ENCODE measurements at places on chromosomes 2 and 18.

DNA sequence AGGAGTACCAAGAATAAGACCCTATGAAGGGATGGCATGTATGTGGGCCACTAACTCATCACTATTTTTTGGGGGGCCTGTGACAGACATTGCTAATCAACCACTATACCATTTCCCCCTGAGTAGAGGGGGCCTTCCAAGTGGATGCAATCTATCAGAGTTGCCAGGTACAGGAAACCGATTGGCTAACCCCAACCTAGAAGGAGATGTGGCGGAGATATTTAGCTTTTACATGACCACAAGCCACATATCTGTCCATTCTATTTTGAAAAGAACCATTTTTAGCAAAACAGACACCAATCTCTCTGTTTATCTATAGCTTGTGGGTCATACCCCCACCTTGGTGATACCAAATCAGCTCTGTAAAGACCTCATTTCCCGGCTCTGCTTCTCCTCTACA is 51.0 kb downstream of the PAX8 start:
- DNase-seq = no peak

DNA sequence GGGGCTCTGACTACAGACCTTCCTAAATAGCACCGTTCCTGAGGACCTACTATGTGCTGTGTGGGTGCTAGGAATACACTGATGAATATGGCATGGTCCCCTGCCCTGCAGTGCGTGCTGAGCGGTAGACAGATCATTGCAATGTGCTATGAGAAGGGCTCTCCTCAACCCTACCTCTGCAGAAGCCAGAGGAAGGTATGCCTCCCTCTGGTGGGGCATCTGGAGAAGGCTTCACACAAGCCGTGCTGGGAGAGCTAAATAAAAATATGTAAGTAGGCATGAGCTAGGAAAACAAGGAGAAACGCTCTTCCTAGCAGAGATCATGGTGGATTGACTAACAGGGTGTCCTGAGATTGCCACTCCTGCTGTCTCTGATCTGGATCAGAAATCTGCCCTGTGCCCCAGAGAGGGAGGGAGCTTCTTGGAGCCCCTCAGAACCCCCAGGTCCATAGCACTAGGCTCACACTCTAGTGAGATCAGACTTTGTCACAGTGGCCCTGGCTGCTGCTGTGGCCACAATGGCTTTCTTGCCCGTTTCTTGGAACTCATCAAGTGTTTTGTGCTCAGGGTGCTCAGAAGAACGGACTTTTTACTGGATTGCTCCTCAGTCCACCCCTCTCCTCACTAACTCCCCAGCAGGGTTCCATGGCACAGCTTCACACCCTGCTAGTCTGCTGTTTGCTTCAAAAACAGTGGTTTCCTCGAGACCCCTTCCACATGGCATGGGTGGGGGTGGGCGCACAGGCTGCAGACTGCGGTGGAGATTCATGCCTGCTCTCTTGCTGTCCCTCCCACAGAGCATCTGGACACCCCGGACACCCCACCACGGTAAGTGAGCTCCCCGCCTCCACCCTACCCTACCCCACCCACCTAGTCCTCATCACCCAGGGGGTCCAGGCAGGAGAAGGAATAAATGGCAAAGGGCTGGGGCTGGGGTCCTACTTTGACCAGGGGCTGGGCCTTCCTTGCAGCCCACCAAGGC is 14.2 kb downstream of the SIGLEC15 start:
- DNase-seq = no peak

GRCh38 chr18:22829781-22830180 is 103.3 kb upstream of the RBBP8 start:
- no peak for DNase-seq

DNA sequence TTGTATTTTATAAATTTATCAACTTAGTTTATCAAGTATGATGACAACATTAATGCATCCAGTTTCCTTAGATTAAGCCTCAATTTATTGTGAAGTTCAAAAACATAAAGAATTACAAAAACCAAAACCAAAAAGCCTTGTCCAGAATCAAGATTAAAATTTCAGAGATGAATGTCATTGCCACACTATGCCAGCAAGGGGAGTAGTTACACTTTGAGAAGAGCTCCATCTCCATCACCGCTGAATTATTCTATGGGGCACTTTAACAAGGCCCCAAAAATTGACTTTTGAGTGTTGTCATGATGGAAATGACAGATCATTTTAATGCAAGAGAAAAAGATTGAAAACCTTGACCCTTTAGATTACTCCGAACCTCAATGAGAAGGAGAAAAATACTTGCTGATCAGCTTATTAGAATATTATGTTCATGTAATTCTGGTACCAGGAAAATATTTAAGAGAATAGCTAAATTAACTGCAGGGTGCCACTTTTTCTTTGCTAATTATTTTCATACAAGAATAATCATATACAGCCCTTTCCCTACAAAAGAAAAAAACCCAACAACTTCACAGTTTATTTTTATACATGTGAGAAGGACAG is 152.5 kb upstream of the AQP4 start:
- DNase-seq = no peak

DNA sequence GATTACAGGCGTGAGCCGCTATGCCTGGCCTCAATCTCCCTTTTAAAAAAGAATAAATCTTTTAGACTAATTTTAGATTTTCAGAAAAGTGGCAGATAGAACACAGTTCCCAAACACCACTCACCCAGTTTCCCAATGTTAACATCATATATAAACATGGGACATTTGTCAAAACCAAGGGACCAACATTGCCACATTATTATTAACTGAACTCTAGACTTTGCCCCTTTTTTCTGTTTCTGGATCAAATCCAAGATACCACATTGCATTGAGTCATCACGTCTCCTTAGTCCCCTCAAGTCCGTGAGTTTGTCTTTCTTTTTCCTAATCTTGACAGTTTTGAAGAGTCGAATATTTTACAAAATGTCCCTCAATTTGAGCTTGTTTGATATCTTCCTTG is 2.4 kb downstream of the C2orf42 start:
- DNase-seq = no peak

DNA sequence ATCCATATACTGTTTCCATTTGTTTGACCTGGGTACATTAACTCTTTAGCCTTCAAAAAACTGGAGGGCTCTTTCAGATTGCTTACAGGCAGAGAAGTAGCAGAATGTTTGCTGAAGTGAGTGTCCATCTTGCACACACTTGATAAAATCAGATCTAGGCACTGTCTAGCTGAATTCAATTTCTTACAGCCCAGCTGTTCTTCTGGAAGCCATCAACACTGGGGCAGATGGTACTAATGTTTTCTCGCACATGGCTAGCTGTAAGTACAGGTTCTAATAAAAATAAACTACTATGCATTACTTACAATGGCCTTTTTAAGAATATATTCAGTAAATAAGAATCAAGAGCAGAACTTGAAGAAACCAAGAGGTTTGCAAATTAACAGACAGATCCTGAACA is 175.9 kb downstream of the NBAS start:
- peak; percentile 53 for DNase-seq

- no peak for DNase-seq
Observed at GRCh38 chr2:234730066-234730640, 221.7 kb upstream of the SH3BP4 start.

DNA sequence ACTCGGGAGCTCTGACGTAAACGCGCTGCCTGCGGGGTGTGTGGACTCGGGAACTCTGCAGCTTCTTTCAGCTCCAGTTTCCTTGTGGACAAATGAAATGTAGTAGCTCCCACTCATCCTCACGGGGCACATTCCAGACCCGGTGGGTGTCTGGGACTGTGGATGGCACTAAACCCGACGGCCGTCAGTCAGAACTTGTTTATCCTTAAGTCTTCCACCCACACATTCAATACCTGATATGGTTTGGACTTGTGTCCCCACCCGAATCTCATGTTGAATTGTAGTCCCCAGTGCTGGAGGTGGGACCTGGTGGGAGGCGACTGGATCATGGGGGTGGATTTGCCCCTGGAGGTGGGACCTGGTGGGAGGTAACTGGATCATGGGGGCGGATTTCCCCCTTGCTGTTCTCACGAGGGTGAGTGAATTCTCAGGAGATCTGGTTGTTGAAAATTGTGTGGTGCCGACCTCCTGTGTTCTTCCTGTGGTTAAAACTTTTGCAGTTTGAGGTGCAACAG is 81.2 kb upstream of the SNTG2 start:
- DNase-seq = no peak

DNA sequence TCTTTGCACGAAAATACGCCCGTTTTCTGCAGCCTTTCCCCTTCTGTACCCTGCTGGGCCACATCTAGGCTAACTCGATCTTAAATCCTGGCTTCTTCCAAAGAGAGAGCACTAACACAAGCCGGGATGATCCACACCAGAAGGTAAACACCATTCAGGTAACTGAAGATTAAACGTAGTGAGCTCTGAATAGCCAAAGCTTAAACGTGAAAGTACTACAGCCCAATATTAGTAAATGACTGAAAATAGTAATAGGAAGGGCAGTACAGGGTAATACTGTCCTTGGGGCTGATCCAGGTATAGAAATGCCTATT is 422 bp upstream of the MRPL53 start:
- DNase-seq = no peak

- DNase-seq = peak; percentile 36
Observed at GRCh38 chr2:141187075-141187439, 943.8 kb downstream of the LRP1B start.

DNA sequence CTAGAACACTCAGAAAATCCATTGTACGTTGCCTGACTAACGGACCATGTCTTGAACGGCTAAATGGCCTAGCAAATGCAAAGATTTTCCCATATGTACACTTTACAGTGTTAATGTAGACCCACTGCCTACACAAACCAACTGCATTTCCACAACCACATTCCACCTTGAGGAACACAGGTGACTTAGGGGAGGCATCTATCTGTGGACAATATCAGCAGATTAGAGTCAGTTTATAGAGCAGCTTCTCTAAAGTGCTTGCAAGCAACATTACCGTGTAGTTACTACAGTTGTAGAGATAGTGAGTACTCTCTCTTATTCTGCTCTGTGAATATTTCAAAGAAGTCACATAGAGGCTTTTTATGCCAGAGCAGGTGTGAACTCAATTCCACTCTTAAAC is 139.6 kb downstream of the TCF4 start:
- DNase-seq = no peak

DNA sequence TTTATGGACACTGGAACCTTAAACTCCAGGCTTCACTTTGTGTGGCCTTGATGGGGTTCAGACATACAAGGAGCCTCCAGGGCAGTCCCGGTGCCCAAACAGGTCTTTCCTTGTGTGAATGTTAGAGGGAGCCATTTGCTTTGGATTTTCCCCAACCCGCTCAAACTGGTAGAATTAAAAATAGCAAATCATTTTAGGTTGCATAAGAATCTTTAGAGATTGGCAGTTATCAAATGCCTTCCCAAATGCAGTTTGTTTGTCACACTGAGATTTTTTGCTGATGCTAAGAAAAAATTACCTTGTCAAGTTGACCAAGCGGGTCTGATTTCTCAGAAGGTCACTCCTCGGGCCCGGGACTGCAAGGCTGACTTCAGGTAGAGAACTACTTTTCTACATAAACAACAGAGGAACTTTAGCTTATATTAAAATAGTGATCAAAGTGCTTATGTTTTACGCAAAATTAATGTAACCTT is 36.4 kb downstream of the ATP6V1C2 start:
- no peak for DNase-seq

- DNase-seq = no peak
Observed at GRCh38 chr2:128788636-128789220, 470.1 kb upstream of the HS6ST1 start.

DNA sequence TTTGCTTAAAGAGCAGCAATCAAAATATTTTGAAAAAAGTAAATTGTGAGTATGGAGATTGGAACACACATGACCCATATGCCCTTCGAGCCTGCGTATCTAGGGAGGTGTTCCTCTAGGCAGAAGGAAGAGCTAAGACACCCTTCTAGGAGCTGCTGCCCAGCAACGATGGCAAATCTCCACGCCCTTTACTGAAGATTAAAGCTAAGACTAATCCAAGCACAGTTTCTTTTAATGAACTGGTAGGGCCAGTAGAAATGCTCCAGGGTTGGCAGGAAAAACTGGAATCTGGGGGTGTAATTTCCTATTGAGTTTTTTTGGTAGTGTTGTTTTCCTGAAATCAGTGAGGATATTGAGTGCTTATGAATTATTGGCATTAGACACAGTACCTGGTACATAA is 712 bp upstream of the SERPINB13 start:
- DNase-seq = no peak

- DNase-seq = no peak
Observed at GRCh38 chr2:168661863-168662256, 140.6 kb upstream of the NOSTRIN start.

DNA sequence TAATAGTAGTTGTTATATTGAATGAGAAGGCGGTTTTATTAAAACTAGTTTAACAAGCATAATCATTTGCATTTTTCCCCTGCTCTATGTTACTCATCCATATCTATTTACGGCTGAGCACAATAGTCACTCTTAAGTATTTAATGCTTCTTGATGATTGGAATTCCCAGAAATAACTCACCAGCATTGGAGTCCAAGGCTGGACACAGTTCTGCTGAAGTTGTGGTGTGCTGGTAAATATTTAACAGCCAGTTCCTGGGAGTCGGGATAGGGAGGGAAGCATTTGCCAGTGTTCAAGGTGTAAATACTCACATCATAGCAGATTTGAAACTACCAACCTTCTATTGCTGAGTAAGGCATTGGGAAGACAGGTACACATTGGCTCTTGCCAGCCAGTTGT is 315.1 kb downstream of the MTX2 start:
- DNase-seq = no peak

DNA sequence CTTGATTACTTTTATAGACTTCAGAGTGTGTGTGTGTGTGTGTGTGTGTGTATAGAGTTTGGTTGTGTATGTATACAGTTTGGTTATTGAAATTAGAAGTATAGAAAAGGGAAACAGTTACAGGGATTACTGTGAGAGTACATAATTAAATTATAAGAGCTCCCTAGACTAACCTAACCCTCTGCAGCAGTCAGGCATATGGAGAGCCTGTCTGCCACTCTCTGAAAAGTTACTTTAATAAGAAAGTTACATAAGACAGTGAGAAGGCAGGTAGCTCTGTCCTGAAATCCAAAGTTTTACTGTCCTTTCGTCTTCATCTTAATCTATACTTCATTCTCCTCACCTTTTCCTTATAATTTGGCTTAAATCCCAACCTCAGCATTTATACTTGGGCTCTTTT is 71.5 kb upstream of the EPB41L5 start:
- no peak for DNase-seq

DNA sequence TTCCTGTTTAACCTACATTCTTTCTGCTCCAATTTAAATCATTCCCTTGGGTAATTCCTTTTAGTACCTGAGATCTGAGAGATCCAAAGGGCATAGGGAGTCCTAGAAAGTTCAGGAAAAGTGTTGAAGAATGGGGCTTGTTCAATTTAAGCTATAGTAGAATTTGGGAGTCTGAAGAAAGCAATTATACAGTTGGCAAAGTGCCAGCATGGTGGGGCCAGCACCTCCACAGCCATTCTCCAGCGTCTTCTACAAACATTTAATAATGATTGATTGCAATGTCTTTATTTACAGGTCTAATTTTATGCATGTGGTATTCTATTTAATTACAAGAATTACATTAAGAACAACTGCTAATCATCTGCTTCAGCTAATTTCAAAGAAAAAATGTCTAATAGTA is 957.7 kb upstream of the GYPC start:
- DNase-seq = no peak

Measured in NCI-H446 (cell line).